Stimulated activated CD4-positive, alpha-beta T cell treated with anti-CD3 and anti-CD28 coated beads, Interleukin-1b, Interleukin-23, amount 100 ng/mL, for 1 hour (primary cell): ENCODE measurements at places on chromosomes 4 and X.

- DNase-seq = no peak
Measured at GRCh38 chr4:151197247-151197646, 79.7 kb upstream of the PRSS48 start.

DNA sequence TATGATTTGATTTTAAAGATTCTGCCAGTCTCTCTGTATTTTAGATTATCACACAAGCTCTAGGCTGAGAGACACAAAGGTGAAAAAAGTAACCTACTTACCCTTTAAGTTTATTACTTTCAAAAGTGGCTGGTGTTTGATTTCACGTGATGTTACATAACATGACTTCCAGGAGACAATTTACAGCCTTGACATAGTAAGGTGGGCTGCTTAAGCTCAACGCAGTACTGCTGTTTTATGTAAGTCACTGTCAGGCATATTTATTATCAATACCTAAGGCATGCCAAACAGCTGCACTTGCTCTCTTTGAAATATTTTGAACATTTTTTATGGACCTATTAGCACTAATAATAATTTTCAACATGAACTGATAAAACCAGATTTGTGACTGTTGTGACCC lies 451.5 kb upstream of the FAM241A start:
- no peak for DNase-seq

- no peak for DNase-seq
Measured at GRCh38 chrX:141879616-141880015, 24.1 kb upstream of the MAGEC1 start.

GRCh38 chr4:185734214-185734613 lies 77.8 kb downstream of the SORBS2 start:
- no peak for DNase-seq
